Cortex of kidney (tissue), 1 donor: ENCODE measurements at places on chromosomes 16 and 17.

GRCh38 chr17:81239714-81240555 is 817 bp downstream of the NDUFAF8 start:
- DNase-seq, result no peak

GRCh38 chr16:495127-495748 is 32.3 kb upstream of the CAPN15 start:
- DNase-seq, result no peak

- no peak for DNase-seq
Measured at GRCh38 chr17:43881181-43881580, 26.2 kb downstream of the MPP2 start.

DNA sequence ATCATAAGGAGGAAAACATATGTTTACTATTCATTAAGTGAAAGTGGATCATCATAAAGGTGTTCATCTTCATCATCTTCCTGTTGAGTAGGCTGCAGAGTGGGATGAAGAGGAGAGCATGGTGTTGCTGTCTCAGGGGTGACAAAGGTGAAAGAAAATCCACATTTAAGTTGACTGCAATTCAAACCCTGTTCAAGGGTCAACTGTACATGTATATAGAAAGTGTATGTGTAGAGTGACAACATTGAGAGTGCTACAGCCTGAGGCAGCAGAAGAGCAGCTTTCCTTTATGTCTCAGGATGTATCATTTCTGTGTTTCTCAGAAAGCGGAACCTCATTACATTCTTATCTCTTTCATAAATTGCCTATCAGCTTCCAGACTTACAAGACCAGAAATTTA is 17.2 kb downstream of the ORC6 start:
- DNase-seq, result no peak

DNA sequence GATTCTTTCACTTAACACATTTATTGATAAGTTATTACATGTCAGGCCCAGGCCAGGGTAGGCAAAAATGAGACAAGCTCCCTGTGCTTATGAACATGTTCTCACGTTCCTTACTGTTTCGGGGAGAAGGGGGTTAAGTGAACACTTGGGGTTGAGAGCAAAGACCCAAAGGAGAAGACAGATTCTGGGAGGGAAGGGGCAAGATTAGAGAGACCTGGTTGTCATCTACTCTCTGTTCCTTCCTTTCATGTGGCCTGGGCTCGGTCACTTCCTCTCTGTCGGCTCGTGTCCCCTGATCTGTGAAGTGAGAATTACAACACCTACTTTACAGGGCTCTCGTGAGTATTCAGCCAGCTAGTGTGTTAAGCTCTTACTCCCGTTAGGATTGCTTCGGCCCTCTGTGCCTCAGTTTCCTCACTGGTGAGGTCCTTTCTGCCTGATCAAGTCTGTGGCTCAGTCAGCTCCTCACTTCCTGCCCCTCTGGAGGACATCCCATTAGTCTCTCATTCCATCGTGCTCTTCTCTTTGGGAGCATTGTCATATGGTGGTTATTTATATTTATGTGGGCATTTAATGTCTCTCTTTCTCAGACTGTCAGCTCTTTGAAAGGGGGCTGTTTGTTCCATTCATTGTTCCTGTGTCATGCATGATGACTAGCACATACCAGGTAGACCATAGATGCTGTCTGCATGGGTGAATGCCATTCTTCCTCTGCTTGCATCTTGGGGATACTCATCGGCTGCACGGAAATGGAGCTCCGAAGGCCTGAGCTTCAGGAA is 38.9 kb downstream of the PLCG2 start:
- DNase-seq, result no peak

- DNase-seq, result no peak
Measured at GRCh38 chr17:77479372-77480198, 338.8 kb downstream of the SEC14L1 start.

DNA sequence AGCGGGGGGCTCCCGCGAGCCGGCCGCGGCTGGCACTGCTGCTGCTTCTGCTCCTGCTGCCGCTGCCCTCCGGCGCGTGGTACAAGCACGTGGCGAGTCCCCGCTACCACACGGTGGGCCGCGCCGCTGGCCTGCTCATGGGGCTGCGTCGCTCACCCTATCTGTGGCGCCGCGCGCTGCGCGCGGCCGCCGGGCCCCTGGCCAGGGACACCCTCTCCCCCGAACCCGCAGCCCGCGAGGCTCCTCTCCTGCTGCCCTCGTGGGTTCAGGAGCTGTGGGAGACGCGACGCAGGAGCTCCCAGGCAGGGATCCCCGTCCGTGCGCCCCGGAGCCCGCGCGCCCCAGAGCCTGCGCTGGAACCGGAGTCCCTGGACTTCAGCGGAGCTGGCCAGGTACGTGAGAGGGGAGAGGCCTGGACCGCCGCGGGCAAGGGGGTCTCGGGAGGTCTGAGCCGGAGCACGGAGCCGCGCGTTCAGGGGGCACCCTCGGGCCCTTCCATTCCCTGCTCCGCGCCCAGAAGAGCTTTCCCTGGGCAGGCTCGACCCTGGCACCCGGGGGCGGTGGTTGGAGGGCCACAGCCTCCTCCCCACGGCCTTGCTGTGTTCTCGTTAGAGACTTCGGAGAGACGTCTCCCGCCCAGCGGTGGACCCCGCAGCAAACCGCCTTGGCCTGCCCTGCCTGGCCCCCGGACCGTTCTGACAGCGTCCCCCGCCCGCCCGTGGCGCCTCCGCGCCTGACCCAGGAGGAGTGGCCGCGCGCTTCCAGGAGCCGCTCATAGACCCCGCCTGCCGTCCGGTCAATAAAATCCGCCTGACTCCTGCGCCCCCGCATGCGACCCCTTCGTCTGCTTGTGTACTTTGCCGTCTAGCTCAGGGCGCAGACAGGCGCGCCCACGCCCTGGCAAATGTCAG is 591 bp downstream of the NPW start:
- DNase-seq, result no peak

- DNase-seq, result no peak
Measured at GRCh38 chr16:49851468-49851787, 4.5 kb downstream of the ZNF423 start.

DNA sequence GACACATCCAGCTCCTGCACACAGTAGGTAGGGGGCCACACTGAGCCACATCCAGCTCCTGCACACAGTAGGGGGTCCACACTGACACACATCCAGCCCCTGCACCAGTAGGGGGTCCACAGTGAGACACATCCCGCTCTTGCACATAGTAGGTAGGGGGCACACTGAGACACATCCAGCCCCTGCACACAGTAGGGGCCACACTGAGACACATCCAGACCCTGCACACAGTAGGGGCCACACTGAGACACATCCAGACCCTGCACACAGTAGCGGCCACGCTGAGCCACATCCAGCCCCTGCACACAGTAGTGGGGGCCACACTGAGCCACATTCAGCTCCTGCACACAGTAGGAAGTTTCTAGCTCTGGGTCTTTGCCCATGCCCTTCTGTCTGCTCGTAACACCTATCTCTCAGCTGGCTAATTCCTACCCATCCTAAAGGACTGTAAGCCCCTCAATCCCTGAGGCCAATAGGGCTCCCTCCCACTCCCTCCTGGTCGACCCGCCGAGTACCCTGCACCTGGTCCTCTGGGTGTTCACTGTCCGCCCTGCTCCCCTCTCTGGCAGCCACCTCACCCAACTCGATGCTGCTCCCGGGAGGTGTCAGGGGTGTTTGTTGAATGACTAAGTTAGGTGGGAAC is 9.4 kb upstream of the ATP2A3 start:
- DNase-seq, result no peak

- no peak for DNase-seq
Measured at GRCh38 chr16:22787466-22788192, 26.3 kb upstream of the HS3ST2 start.

DNA sequence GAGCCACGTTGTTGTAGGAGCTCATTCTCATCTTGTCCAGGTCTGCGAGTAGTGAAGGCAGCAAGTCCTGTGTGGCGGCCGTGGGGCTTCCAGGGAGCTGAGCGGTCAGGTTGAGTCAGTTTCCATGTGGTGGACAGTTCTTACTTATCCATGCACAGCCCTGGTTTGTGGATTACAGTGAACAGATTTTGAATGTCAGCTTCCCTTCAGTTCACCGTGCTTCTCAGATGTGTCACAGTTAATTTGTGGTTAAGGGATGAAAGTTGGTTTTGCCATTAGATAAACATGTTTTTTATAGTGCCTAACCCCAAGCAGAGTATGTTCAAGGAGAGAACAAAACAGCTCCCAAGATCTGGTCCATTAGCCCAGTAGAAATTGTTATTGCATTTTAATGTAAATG is 103.1 kb downstream of the RPTOR start:
- DNase-seq, result no peak

GRCh38 chr16:10982465-10983150 is 38.2 kb downstream of the CLEC16A start:
- DNase-seq, result no peak

DNA sequence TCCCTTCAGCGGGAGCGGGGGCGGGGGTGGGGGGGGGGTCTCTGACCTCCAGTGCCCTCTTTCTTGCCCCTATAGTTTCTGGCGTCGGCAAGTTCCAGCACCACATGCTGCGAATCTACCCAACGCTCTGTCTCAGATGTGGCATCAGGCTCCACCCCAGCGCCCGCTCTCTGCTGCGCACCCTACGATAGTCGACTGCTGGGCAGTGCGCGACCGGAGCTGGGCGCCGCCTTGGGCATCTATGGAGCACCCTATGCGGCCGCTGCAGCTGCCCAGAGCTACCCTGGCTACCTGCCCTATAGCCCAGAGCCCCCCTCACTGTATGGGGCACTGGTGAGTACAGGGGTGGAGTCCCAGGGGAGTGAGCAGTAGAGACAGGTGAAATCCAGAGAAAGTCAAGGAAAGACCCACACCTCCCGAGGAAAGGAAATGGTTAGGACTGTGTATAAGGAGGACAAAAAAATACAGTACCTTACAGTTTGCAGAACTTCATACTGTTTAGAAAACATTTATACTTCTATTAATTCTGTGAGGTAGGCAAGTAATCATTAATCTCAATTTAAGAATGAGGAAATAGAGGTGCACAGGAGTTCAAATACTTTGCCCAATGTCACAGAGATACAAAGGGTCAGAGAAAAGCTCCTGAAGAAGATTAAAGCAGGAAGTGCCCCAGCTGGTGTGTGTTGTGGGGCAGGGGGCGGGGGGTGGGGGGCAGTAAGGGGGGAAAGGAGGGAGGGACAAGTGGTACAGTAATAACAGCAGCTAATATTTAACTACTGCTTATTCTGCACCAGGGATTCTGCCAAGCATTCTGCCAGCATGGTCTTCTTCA is 2.5 kb downstream of the IRX6 start:
- DNase-seq, result no peak

- no peak for DNase-seq
Measured at GRCh38 chr16:4116325-4117249, at the start of gene ADCY9. TSS of gene ADCY9 (minus strand) at chr16:4116442. CDS start at chr16:4115442, 1,000 bp downstream.

DNA sequence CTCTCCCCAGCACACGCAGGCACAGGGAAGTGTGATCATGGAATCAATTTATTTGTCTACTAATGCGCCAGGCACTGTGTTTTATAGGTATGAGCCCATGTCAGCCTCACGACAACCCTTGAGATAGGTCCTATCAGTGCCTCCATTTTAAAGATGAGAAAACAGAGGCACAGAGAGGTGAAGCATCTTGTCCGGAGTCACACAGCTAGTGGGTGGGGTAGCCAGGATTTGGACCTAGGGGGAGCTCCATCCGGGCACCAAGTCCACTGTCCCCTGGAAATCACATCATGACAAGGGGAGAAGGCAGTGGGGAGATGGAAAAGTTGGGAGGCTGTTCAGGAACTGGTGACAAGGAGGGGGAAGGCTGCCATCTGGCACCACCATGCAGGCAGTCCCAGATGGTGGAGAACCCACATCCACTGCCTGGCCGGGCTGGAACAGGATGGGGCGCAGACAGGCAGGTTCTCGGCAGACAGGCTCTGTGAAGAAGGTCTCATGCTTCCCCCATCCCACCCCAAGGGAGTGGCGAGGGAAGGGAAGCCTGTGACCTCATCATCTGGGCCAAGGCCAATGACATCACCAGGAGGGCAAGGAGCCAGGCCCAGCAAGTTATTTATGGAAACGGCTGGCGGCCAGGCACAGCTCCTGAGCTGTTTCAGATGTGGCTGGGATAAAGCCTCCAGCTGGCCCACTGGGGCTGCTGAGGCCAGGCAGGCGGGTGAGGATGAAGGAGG is 126.0 kb upstream of the SDK2 start:
- no peak for DNase-seq

GRCh38 chr16:81809567-81809966 is 30.5 kb downstream of the PLCG2 start:
- DNase-seq, result no peak

GRCh38 chr17:44202756-44203155 is 3.1 kb upstream of the ATXN7L3 start:
- no peak for DNase-seq

DNA sequence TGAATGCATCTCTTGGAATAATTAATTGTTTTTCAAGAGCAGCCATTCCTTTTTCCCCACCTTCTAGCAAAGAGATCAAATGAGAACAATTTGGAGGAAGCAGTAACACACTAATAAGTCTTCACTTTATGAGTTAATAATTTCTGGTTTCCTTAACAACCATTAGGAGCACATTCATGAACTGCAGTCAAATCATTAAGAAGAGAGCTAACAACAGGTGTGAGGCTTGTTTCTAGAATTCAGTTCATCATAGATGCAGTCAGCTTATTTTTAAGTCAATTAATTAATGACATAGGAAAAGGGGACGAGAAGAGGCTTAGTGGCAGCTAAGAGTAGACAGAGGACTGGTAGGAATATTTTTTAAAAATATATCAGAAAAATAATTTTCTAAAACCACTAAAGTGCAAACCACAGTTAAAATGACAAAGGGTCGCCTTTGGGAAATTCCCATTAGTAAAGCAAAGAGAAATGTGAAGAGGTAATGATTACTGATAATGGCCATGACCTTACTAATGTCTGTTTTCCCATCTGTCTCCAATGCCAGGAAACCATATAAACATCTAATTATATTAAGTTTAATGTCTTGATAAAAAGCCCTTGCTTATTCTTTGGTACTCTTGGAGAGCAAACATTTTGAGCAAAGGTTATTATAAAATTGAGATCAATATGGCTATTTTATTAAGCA is 184.2 kb downstream of the KCNJ2 start:
- DNase-seq, result no peak

- DNase-seq, result no peak
Measured at GRCh38 chr16:63146251-63146650, 1110.0 kb upstream of the CDH8 start.

GRCh38 chr16:6993544-6993943 is 339.1 kb upstream of the RBFOX1 start:
- no peak for DNase-seq

DNA sequence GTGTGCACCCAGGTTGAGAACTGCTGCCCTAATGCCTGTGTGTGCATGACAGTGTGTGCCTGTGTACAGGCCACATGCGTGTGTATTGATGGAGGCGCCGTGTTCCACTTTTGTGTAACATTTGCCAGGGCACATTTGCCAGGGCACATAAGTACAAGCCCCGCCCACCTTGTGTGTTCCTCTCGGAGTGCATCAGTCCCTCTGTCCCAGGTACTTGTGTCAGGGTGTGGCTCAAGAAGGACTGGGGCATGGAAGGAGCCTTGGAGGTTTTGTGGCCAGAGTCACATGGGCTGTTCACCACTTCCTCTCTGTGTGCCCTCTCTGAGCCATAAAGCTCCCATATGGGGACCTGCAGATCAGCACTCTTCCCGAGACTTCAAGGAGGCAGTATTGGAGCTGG is 73.9 kb downstream of the MRM1 start:
- DNase-seq, result no peak

GRCh38 chr16:22633280-22633679 is 122.6 kb downstream of the NPIPB5 start:
- DNase-seq, result no peak

GRCh38 chr17:31654936-31655335 is 204.1 kb downstream of the COPRS start:
- DNase-seq, result no peak

GRCh38 chr17:78019367-78019975 is 61.0 kb downstream of the TNRC6C start:
- DNase-seq, result no peak
